Stimulated activated naive B cell treated with anti-CD40 and anti-IgM and Interleukin-4, amounts not matched to agents 10 μg/mL and 1 μg/mL and 100 μg/mL, for 72 hours (primary cell): ENCODE measurements at places on chromosomes 1 and 21.

DNA sequence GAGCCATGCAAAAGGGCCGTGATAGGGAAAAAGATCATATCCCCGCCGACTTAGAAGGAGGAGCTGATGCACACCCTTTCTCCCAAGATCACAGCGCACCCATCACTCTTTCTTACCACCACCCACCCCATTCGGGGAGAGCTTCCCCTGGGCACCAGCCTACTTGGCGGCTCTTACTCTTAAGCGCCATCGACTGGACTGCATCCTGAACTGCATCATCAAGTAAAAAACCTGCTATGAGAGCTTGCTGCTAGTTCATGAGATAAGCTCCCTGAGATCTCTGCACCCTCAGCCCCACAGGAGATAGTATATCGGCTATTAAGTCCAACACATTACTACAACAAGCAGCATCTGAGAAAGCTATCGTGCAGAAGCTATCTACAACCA is 125.1 kb downstream of the BARHL2 start:
- no peak for DNase-seq

- DNase-seq = no peak
Observed at GRCh38 chr1:154263465-154264332, 8.7 kb upstream of the HAX1 start.

GRCh38 chr1:16042096-16042495 is 1.5 kb upstream of the CLCNKB start:
- no peak for DNase-seq

DNA sequence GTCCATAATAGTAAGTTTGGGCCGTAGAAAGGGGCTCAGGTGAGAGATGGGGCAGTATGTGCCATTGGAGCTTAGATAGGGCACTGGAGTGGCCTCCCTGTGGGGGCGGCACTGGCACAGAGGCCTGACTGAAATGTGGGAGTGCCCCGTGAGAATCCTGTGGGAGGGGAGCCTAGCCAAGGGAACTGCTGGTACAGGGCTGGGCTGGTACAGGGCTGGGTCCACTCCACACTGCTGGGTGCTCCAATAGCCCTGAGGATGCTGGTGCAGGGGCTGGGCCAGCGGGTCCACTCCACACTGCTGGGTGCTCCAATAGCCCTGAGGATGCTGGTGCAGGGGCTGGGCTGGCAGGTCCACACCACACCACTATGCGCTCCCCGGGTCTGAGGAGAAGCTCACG is 44.8 kb upstream of the PWP2 start:
- no peak for DNase-seq

GRCh38 chr1:28044399-28044798 is 44.0 kb downstream of the EYA3 start:
- no peak for DNase-seq

GRCh38 chr1:30868833-30869435 is 39.6 kb downstream of the SDC3 start:
- peak; percentile 60 for DNase-seq

- DNase-seq = no peak
Observed at GRCh38 chr1:83029916-83030315, 969.0 kb downstream of the TTLL7 start.

- no peak for DNase-seq
Observed at GRCh38 chr1:220300442-220301121, 28.3 kb upstream of the RAB3GAP2 start.

DNA sequence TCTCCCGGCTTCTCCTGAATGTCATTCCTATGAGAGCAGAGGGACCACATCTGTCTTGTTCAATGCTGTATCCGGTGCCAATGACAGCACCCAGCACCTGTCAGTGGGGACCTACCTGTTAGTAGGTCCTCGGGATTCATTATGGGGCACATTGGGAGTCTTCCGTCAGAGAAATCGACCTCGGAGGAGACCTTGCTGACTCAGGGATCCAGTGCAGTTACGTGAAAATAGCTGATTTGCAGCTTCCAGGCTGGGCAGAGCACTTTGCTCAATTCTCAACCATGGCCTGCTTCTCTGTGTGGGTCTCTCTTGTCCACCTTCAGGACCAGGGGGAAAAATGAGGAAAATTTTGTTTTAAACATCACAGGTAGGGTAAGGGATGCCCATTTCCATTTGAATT is 130.2 kb downstream of the PRDM2 start:
- no peak for DNase-seq

- no peak for DNase-seq
Observed at GRCh38 chr1:211577277-211577818, 1.6 kb downstream of the SLC30A1 start.

- no peak for DNase-seq
Observed at GRCh38 chr1:109020693-109021257, 21.1 kb downstream of the WDR47 start.

DNA sequence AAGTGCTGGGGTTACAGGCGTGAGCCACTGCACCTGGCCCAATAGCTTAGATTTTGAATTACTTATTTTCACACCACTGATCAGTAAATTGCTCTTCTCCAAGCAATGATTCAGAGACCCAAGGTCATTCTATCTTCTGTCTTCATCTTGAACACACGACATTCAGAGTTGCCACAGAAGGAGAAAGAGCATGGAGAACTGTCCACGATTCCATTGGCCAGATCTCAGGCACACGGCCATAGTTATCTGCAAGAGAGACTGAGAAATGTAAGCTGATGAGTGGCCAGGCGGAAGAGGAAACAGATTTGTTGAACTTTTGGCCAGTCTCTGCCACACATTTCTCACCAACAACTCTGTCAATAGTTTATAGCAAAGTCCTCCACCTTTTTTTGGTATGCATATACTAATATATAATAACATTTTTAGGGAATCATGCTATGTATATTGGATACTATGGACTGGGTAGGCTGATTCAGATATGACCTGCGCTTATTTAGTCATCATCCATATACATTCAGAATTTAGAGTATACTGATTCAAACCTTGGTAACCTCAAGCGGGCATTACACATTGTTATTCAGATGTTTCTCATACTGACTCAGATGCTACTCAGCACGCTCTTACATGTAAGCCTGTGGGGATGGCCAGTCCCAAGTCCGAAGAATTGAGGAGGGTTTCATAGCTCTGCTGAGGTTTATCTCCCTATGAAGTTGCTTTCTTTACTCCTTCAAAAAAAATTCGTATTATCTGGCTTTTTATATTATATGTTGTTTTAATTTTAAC is 25.5 kb upstream of the CAP1 start:
- DNase-seq = no peak

DNA sequence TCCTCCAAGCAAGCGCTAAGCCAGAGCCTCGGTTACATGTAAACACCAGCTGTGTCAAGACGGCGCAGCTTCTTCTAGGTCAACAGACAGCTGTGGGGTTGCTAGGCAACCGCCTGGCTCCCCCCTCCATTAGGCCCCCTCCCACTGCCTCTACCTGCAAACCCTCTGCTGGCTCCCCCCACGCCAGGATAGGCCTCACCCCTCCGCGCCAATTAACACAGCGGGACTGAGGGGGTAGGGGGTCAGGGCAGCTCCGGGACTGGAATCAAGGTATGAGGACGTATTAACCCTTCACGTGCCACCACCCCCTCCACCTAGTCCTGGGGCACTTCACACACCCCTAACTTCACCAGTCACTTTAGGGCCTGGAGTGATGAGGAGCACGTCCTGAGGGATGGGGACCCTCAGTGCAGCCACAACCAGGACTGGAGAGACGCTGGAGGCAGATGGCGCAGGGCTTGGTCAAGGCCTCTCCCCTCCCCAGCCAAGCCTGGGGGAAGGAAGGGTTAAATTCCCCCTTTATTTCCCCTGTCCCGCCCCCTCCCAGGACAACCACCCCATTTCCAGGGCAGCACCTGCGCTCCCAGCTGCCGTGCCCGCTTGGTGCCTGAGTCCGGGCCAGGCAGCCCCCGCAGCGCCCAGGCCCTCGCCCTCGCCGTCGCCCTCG is 37.4 kb upstream of the WASF2 start:
- DNase-seq = no peak

GRCh38 chr1:32939655-32940371 is 24.8 kb downstream of the RNF19B start:
- DNase-seq = no peak

GRCh38 chr1:161130266-161130665 is 2.2 kb downstream of the DEDD start:
- DNase-seq = no peak

GRCh38 chr1:53237638-53238037 is 680 bp downstream of the MAGOH start:
- no peak for DNase-seq

- DNase-seq = no peak
Observed at GRCh38 chr1:207644166-207644851, 624 bp upstream of the CR1L start.

DNA sequence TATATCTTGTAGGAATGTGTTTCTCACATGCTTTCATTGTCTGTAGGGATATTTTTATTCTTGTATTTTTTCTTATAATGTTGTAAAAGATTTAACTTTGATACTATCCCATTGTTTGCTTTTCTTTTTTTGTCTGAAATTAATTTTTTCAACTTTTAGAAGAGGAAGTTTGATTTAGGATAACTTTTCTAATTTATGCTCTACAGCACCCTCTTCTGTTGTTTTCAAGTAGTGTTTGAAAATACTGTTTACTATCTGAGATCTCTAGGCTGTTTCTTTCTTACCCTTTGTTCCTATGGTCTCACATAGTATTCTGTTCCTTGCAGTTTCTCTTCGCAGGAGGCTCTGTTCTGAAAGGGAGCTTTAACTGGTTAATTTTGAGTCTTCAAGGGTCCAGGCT is 21.9 kb downstream of the ABCD3 start:
- DNase-seq = no peak

DNA sequence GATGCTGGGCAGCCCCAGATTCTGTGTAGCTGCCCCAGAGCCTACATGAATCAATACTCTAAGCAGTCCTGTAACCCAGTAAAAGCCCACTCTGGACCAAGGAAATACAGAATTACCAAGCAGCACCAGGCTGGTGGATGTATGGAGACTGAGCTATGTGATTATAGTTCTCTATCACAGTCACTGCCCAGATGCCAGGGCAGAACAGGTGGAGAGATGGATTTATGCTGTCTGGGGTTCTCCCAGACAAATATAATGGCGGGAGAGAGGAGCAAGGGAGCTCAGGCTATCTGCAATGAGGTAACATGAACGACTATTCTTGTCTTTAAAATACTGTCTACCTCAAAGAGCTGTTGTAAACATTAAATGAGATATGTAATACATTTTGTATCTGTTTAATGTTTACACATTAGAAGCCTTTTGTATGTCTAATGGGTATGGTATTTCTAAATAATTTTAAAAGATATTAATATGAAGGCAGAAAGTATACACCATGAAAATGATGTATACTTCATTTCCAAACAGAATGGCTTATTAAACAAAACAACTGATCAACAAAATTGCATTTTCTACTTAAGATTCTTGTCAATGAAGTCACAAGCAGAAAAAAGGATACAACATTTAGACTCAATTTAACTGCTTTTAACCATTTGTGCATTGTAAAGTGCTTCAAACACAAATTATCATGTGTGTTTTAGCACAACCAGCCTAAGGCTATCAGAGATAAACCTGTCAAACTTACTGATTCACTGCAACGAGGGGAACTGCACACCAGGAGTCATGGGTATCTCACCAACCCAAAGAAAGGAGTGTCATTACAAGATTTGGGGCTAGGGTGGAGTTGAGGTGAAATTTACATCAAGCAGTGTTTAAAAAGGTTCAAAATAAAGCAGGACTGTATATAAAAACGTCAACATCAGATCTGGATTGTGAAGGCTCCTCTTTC is 3.0 kb downstream of the SDE2 start:
- no peak for DNase-seq

- no peak for DNase-seq
Observed at GRCh38 chr1:43705334-43705733, 2.0 kb upstream of the ST3GAL3 start.

- DNase-seq = no peak
Observed at GRCh38 chr1:18463984-18464664, 16.6 kb upstream of the KLHDC7A start.

GRCh38 chr1:98027103-98027705 is 106.4 kb upstream of the DPYD start:
- no peak for DNase-seq

GRCh38 chr1:229119876-229120275 is 151.0 kb upstream of the RAB4A start:
- no peak for DNase-seq

DNA sequence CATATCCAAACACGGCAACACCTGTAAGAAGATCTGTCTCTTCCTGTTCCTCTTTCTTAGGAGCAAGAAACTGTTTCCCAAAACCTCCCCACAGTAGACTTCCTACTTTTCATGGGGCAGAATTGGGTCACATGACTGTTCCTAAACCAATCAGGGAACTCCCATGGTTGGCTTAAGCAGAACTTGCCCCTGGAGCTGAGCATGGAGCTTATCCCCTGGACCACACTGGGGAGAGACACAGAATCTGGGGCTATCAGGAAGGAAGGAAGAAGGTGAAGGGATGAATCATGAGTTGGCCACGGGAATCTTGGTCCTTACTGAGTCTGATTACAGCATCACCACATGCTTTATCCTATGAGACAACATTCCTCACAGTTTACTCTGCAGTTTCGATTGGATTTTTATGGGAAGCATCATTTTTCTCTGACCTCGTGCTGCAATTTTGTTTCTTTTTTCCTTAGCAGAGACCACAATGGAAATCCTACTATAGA is 81.8 kb downstream of the CDC7 start:
- DNase-seq = no peak

DNA sequence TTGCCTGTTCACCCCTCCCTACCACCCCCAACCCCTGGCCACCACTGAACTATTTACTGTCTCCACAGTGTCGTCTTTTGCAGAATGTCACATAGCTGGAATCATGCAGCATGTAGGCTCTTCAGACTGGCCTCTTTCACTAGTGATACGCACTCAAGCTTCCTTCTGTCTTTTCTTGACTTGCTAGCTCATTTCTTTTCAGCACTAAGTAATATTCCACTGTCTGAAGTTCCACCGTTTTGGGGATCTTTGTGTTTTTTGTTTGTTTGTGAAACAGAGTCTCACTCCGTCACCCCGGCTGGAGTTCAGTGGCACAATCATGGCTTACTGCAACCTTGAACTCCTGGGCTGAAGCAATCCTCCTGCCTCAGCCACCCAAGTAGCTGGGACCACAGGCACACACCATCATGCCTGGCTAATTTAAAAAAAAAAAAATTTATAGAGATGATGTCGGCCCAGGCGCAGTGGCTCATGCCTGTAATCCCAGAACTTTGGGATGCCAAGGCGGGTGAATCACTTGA is 43.4 kb upstream of the SLC25A33 start:
- DNase-seq = no peak

- no peak for DNase-seq
Observed at GRCh38 chr1:18882486-18882885, 19.9 kb downstream of the ALDH4A1 start.
